LoVo (cell line): ENCODE measurements at places on chromosomes 6 and 20.

- no peak for DNase-seq
Measured at GRCh38 chr20:17889226-17889625, 79.4 kb downstream of the SNX5 start.

GRCh38 chr6:44022296-44022661 is 105.0 kb downstream of the MRPL14 start:
- DNase-seq: no peak

- no peak for DNase-seq
Measured at GRCh38 chr20:4937407-4938319, 63.6 kb downstream of the SLC23A2 start.

DNA sequence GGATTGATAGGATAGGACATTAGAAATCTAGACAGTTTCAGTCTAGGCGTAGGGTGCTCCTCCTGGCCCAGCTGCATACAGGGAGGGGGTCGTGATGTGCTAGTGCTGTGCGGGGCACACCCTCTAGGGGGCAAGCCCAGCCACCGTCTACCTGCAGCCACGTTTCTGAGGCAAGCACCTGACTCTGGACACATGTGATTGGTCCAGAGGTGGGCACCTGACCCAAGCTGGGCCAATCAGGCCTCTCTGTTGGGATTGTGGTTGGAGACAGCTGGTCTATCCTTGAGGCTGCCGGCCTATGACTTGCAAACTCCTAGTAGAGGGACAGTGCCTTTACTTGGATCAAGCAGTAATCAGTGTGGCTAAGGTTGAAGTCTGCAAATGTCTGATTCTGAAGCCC is 317.1 kb downstream of the BMP7 start:
- no peak for DNase-seq

DNA sequence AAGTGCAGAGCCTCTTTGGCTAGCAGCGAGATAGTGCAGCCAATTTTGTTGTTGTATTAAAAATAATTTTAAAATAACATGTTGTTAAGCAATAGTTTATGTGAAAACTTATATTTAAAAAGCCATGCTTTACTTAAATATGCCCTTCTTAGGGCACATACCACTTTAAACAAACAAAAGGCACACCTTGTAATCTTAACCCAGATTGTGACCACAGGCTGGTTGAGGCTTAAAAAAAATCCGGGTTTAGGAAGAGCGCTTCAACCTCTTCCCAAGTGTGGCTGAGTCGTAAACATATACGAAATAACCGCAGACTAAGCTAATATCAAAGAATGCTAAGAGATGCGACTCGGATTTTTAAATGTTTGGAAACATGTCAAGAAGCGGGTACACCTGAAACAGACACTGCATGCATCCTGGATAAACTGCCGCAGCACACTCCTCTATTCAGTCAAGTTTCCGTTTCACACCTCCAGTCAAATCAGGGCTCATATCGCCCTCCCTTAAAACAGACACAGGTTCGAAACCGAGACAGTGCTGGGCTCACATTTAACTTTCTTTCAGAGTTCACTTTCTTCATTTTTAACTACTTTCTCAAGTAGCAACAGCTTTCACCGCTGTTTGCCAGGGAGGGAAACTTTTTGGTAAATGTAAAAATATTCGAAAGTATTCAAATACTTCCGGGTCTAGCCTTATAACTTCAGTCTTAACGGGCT is 1.5 kb downstream of the DEK start:
- no peak for DNase-seq

GRCh38 chr6:44942798-44943197 is 385.3 kb upstream of the RUNX2 start:
- no peak for DNase-seq

DNA sequence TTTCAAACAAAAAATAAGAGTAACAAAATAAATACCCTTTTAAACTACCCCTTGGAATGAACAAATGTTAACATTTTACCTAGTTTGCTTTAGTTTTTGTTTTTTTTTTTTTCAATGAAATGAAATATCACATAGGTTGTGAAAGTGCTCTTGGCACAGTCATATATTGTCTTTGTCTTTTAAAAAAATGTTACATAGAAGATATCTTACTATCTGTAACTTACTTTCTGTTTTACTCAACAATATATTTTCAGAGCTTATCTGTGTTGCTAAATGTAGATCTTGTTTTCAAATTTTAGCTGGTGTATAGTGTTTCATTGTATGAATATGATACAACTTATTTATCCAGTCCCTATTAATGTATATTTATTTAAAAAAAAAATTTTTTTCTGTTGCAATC is 8.6 kb downstream of the CEP57L1 start:
- DNase-seq: no peak

DNA sequence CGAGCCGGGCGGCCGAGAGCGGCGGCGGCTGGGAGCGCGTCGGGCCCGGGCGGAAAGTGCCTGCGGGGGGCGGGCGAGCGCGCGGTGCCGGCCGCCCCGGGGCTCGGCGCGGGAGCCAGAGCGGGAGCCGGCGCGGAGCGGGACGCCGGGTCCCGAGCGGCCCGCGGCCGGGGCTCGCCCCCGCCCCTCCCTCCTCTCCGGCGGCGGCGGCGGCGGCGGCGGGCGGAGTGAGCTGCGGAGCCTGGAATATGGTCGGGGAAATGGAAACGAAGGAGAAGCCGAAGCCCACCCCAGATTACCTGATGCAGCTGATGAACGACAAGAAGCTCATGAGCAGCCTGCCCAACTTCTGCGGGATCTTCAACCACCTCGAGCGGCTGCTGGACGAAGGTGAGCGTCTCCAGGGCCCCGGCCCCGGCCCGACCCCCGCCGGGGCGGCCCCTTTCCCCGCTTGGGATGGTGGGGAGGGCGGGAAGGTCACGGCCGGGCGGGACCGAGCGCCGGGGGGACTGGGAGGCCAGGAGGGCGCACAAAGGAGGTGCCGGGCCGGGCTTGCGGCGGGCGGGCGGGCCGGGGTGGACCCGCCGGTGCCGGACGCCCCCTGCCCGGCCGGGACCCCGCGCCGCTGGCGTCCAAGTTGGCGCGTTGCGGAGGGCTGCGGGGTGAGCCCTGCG is 565 bp downstream of the QKI start:
- no peak for DNase-seq

DNA sequence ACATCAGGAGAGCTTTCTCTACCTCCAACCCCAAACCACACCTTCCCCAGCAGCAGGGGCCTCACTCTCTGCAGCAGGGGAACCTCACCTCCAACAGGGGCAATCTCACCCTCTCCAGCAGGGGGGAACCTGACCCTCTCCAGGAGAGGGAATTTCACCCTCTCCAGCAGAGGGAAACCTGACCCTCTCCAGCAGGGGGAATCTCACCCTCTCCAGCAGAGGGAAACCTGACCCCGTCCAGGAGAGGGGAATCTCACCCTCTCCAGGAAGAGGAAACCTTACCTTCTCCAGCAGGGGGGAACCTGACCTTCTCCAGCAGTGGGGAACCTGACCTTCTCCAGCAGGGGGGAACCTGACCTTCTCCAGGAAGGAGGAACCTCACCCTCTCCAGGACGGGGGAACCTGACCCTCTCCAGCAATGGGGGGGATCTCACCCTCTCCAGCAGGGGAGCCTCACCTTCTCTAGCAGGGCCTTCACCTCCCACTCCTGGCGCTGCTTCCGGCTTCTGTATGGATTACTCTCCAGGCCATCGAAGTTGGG is 3.1 kb downstream of the B3GALT4 start:
- DNase-seq: peak; percentile 12

- DNase-seq: no peak
Measured at GRCh38 chr20:7151676-7152470, 384.4 kb downstream of the BMP2 start.

- peak; percentile 25 for DNase-seq
Measured at GRCh38 chr6:72953971-72954381, 271.3 kb downstream of the KHDC1L start.

GRCh38 chr6:157763904-157764177 is 59.2 kb upstream of the SNX9 start:
- DNase-seq: no peak

GRCh38 chr6:41469156-41470028 is 76.8 kb upstream of the FOXP4 start:
- DNase-seq: no peak

GRCh38 chr6:46174904-46175303 is 4.1 kb upstream of the ENPP5 start:
- no peak for DNase-seq

DNA sequence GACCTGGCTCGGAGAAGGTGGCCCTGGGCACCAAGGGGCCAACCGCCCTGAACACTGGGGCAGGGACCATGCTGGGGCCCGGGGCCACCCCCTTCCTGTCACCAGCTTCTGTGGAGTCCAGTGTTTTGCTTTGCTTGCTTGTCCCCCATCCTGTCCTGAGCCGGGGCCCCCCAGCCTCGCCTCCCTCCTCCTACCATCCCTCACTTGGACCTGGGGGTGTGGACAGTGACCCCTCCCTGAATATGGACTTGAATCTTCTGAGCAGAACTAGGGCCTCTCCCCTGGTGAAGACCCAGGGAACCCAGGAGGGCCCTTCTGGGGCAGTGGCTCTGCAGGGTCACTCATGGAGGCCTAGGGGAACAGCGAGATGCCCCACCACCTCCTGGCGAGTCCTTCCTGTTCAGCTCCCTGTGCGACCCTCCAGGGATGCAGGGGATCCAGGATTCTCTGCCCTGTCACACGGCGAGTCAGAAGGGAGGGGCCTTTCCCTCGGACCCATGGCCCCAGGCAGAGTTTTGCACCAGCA is 41.6 kb downstream of the VSTM2L start:
- DNase-seq: no peak

DNA sequence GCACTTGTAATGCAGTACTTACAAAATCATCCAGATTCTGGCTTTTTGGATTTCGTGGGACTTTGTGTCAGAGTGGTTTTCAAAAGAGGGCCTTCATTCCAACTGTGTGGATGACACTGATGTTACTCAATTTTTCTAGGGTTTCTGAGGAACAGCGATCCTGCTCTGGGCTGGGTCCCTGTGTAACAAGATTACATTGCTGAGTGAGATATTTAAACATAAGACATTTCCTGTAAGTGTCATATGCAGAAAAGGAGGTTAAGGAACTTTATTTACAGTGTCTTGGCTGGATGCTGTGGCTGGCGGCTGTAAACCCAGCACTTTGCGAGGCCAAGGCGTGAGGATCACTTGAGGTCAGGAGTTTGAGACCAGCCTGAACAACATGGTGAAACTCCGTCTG is 6.7 kb downstream of the ZFAND3 start:
- no peak for DNase-seq

DNA sequence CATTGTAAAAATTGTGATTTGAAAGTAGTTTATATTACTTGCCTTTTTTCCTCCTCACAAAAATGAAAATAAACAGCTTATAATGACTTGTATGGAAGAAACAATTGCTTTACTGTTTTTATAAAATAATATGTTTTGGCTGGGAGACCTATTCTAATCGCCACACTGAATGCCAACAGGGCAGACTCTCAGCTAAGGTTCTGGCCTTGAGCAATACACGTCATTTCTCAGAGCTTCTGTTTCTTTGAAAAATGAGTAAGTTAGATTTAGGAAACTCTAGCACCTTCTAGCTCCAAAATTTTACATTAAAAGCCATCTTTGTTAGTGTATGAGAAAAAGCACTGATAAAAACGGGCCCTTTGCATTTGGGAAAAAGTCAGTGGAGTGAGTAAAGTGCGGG is 166.6 kb downstream of the ARID1B start:
- no peak for DNase-seq

- DNase-seq: no peak
Measured at GRCh38 chr6:41098366-41098765, 25.6 kb downstream of the NFYA start.

- DNase-seq: no peak
Measured at GRCh38 chr6:152356016-152356415, 281.1 kb downstream of the SYNE1 start.

DNA sequence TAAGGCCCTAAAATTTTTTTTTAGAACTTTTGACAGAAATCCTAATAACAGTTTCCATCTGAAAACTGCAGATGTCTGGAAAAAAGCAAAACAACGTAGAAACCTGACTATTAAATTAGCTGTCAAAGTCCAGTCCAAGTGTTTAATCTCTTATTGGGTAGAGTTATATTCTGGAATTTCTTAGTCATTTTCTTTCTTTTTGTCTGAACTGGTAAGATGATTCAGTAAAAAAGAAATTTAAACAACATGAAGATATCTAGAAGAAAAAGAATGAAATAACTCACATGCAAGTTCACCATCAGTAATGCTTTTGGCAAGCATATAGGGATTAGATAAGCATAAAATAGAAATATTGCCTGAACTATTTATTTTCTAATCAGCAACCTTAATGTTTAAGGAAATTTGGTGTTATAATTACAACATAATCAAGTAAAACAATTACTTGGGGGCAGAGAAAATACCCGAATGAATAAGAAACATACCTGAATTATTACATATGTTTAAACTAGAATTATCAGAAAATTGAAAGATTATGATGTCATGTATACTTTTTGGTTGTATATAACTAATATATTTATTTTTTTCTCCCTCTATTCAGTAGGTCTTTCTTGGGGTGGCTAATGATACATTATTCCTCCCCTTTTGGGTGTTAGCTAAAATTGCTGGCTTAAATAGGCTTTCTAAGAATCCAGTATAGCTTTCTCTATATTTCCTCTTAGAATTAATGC is 51.1 kb downstream of the FAM83B start:
- DNase-seq: no peak

GRCh38 chr6:2617729-2618128 is 133.0 kb downstream of the MYLK4 start:
- no peak for DNase-seq

- no peak for DNase-seq
Measured at GRCh38 chr20:18258126-18258860, 30.0 kb upstream of the ZNF133 start.

- DNase-seq: no peak
Measured at GRCh38 chr20:49505518-49505917, 23.1 kb upstream of the KCNB1 start.

GRCh38 chr6:32060966-32061655 is 22.9 kb downstream of the CYP21A2 start:
- DNase-seq: no peak

DNA sequence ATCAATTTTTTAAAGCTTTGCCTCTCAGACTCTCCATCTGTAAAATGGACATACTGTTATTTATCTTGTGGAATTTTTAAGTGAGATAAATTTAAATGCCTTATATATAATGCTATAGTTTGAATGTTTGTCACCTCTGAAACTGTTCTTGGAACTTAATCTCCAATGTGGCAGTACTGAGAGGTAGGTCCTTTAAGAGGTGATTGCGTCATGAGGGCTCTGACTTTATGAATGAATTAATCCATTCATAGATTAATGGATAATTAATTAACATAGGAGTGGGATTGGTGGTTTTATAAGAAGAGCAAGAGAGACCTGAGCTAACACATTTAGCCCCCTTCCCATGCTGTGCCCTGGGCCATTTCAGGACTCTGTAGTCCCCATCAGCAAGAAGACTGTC is 326.3 kb upstream of the TSHZ2 start:
- DNase-seq: no peak

GRCh38 chr20:2379511-2380229 is 1.0 kb upstream of the TGM6 start:
- no peak for DNase-seq

DNA sequence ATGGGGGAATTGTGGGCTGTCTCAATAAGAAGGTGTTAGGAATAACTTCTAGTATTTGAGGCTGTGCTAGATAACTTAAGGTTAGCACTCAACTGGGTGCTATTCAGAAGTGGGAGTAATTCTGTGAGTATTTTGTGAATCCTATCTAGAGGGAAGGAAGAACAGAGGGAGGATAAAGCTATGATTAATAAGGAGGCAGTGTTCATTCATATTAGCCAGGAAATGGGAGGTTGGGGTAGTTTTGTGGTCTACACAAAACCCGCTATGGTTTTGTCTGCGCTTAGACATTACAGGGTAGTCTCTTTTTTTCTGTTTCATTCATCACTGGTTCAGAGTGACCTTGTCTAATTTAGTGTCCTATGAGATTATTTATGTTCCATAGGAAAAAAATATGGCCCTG is 341.0 kb downstream of the ARHGAP18 start:
- no peak for DNase-seq
